ENCODE measurements at places on chromosomes 5 and 9. TPM values are rescaled to one million over a fixed set of nuclear protein-coding genes. Genes with fewer than 3 reads are reported as not detected.

DNA sequence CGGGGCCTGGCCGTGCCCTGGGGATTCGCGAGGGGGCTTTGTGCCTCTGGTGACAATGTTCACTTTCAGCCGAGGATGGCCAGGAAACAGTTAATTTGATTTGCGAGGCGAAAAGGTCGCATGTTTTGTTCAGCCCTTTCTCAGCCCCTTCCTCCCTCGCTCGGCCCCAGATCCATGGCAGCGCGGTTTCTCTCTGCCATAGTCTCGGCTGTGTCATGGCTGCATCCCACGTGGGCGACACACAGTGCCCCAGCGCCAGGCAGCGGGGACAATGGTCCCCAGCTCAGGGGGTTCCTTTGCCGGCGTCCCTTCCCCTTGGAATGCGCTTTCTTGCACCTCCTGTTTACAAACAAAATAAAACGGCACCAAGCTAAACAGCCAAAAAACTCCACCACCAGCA, 370.3 kb upstream of the IRX2 start:
- H3K4me3 ChIP-seq: no peak overlapping the region
- no peak for DNase-seq
- H3K36me3 ChIP-seq: no peaks in the 10 kb centered on the region
- no peaks in the 10 kb centered on the region for H3K27me3 ChIP-seq

GRCh38 chr9:81137976-81138568, 551.3 kb downstream of the TLE1 start:
- no peak overlapping the region for H3K4me3 ChIP-seq
- H3K27ac ChIP-seq: no peak overlapping the region
- H3K27me3 ChIP-seq: no peaks in the 10 kb centered on the region
- no peaks in the 10 kb centered on the region for H3K4me1 ChIP-seq
- DNase-seq: no peak

The SELENOP gene
- 1.6 TPM for total RNA-seq

DNA sequence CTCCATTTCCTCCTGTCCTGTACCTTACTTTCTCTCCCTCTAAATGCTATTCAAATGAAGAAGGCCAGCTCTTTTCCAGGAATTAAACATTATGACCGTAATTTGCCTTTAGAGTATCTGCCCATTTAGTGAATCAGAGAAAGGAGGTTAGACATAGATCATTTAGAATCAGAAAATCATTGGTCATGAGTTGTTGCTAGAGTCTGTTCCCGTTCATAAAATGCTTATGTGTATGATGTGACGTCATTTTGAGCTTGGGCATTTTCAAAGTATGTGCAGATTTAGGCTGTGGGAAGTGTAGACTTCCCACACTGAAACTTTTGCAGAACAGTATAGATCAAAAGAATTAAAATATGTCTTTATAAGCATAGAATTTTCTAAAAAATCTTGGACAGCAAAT, 163.0 kb downstream of the ALDH1A1 start:
- no peaks in the 10 kb centered on the region for H3K36me3 ChIP-seq
- no peaks in the 10 kb centered on the region for H3K27me3 ChIP-seq
- H3K4me3 ChIP-seq: no peak overlapping the region
- no peak for DNase-seq

The LPCAT1 gene
- total RNA-seq: 59.8 TPM

The ABITRAM gene
- 6.4 TPM for total RNA-seq

The CARD6 gene
- total RNA-seq: 0.49 TPM

DNA sequence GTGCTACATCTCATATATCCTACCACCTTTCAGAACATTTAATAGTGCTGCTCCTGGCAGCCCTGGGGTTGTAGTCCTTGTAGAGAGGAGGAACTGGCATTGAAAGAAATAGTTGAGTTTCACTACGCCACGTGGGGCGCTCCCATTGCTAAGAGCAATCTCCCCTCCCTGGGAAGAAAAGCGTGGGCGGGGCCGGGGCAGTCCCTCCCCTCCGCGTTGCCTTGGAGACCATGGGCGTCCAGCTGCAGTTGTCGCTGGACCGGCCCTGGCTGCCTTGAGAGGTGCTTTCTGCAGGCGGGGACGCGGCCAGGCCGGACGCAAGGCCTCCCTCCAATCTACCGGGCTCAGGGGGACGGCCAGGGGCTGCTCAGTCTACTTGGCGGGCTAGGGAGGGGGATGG, 368 bp upstream of the CCDC180 start:
- no peaks in the 10 kb centered on the region for H3K27me3 ChIP-seq
- no peak for DNase-seq
- H3K36me3 ChIP-seq: no peaks in the 10 kb centered on the region
- no peak overlapping the region for H3K27ac ChIP-seq
- no peaks in the 10 kb centered on the region for H3K4me1 ChIP-seq

The NIPAL4 gene
- not detected for total RNA-seq

DNA sequence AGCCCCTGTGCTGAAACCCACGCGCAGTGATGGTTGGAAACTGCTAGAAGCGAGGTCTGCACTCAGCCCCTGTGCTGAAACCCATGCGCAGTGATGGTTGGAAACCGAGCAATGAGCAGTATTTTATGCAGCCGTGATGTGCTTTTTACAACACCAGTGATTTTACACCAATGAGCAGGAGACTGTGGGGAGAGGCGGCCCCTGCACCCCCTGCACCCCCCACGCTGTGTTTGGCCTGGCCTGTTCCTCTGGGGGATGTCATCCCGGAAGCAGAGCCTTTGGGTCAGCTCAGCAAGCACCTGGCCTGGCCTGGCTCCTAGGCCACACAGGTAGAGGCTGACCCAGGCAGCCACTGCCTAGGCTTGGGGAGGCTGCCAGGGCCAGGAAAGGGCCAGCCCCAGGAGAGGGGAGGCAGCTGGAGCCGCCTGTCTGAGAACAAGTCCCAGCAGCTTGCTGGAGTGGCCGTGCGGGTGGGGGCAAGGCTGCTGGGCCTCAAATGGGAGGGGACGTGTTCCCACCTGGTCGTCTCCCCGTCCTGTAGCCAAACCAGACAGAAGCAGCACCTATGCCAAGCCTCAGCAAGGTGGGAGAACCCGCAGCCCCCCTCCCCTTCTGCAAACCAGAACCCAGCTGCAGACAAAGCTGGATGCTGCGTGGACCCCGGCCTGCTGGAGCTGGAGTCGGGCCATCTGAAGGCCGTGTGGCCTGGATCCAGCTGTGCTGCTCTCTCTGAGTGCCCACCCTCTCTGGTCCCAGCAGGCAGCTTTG, 46.8 kb downstream of the DBH start:
- no peaks in the 10 kb centered on the region for H3K27me3 ChIP-seq
- no peak for DNase-seq
- H3K4me1 ChIP-seq: no peaks in the 10 kb centered on the region
- no peaks in the 10 kb centered on the region for H3K36me3 ChIP-seq

GRCh38 chr9:70940605-70941004, 180.8 kb downstream of the TRPM3 start:
- H3K4me1 ChIP-seq: no peaks in the 10 kb centered on the region
- DNase-seq: no peak
- H3K36me3 ChIP-seq: no peaks in the 10 kb centered on the region
- no peak overlapping the region for H3K27ac ChIP-seq
- H3K27me3 ChIP-seq: no peaks in the 10 kb centered on the region
- H3K4me3 ChIP-seq: no peak overlapping the region

GRCh38 chr5:60223342-60223741, 329.8 kb upstream of the PDE4D start:
- H3K36me3 ChIP-seq: no peaks in the 10 kb centered on the region
- H3K27ac ChIP-seq: no peak overlapping the region
- no peak overlapping the region for H3K4me3 ChIP-seq
- DNase-seq: no peak
- H3K27me3 ChIP-seq: no peaks in the 10 kb centered on the region
- no peaks in the 10 kb centered on the region for H3K4me1 ChIP-seq

The GM2A gene
- total RNA-seq: 40.7 TPM

DNA sequence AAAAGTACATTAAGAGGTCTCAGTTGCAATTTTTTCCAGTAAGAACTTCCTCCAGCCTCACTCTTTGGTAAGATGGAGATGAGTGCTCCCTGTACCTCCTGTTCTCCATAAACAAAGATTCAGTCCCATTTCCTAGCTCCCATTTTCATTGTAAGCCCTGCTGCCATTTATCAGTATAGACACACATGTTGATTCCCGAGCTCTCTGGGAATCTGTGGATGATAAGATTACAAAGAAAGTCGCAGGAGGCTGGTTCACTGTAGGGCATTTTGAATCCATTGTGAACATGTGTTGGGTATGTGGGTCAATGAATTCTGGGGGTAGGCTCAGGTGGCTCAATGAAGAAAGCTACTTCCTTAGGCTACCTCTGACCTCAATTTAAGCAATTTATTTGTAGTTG, 36.7 kb downstream of the RGMB start:
- no peak for DNase-seq
- H3K27ac ChIP-seq: no peak overlapping the region
- H3K36me3 ChIP-seq: no peaks in the 10 kb centered on the region
- no peak overlapping the region for H3K4me3 ChIP-seq

DNA sequence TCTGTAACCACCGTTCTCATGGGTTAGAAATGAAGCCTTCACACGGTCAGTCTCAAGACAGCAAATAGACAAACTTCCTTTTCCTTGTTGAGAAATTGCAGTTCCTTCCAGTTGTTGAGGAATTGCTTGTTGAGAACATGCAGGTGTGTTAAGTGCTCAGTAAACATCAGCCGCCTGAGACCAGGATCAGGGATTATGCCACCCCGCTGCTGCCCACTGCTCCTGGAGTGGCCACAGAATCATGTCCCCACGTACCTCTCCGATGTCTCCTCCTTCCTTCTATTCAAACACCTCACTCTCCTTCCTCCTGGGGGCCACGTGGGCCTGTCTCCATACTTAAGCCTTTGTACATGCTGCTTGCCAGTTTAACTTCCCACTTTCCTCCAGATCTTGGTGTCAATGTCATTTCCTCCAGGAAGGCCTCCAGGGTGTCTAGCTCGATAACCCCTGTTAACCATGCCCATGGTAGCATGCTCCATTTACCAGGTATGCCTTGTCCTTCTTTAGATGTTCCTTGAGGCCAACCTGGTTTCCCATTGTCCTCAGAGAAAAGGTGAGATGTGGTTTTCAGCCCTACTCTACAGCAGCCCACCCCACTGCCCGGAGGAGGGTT, 33.8 kb upstream of the RPL26L1 start:
- peaks cover 2% of the 10 kb centered on the region for H3K36me3 ChIP-seq
- H3K27ac ChIP-seq: no peak overlapping the region
- H3K27me3 ChIP-seq: no peaks in the 10 kb centered on the region
- no peak for DNase-seq

The IFNB1 gene
- total RNA-seq: not detected

Measured in Panc1 (cell line).